ENCODE measurements at places on chromosomes 5 and 9. TPM values are rescaled to one million over a fixed set of nuclear protein-coding genes. Genes with fewer than 3 reads are reported as not detected.

CARD9 gene
- 1.4 TPM for total RNA-seq

FOXD4L6 gene
- not detected for total RNA-seq

MARCHF11 gene
- not detected for total RNA-seq

FBXL7 gene
- total RNA-seq = not detected

STC2 gene
- 4.1 TPM for total RNA-seq

STRBP gene
- 35.1 TPM for total RNA-seq

SPATA31D4 gene
- total RNA-seq = not detected

FGD3 gene
- total RNA-seq = 32.6 TPM

JMY gene
- total RNA-seq = 5.7 TPM

ACOT12 gene
- not detected for total RNA-seq

TBC1D9B gene
- total RNA-seq = 82.7 TPM

GM2A gene
- total RNA-seq = 8.1 TPM

GRCh38 chr5:93107141-93107540 lies 473.9 kb downstream of the NR2F1-AS1 start:
- no peak for DNase-seq

DNA sequence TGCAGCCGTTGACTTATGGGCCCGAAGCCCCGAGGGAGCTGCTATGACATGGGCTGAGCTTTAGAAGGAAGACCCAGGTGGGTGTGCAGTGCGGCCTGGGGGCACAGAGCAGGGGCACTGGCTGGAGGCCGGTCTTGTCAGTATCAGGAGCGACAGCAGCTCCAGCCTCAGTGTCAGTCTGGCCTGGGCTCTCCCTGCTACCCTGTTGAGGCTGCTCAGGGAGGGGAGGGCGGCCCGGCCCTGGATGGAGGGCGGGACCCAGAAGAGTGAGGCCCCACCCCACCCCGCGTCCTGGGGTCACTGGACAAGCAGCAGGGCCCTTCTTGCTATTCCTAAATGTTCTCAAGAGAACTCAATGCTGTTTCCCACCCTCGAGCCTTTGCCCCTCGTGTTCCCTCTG lies 18.0 kb downstream of the GFI1B start:
- no peak for DNase-seq

GRCh38 chr5:164332349-164333196 lies 827.2 kb downstream of the MAT2B start:
- DNase-seq = no peak

DNA sequence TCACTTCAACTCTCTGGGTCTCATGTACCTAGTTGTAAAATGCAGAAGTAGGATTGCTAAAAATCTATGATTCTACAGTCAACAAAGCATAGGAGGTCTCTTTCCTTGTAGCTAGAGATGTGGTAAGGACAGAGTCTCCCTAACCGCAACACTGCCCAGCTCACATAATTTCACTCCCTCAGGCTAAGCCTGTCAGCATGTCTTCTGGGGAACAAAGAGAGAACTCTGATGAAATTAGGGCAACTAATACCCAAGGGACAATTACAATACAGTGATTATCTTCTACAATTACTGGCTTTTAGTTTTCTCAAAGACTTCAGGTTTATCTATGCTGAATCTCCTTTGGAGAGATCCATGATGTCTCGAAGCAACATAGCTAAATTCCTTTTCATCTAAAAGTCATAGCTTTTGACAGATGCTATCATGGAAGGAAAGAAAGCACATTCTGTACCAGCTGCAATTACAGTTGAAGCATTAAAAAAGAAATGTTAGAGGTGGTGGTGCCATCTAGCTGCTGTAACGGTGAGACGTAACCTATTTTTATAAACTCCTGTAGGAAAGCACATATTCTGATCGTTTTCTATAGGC lies 141.1 kb upstream of the TARS1 start:
- DNase-seq = no peak

- DNase-seq = no peak
Measured at GRCh38 chr9:14043483-14043882, 270.5 kb downstream of the NFIB start.

DNA sequence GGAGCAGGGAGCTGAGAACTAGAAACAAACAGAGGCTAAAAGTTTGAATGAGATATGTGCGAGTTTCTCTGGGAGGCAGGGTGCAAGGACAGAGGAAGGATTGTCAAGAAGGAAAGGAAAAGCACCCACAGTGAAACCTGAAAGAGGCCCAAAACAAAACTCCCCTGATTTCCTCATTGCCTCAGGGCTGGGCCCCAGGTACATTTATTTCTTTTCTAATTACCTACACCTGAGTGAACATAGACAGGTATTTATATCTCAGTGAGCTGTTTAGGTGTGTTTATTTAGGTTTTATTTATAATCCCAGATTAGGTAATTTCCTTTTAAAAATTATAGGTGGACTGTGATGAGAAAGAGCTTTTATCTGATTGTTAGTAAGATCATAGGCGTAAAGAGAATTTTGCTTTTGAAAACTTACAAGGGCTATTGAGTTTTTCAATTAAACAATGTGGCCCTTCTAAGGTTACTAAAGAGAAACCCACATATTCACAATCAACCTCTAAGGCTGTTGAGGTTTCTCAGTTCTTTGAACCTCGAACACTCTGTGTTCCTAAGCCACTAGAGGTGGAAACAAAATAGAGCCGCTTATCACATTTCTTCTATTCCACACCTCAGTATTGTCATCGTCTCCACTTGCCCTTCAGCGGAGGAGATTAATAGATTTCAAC lies 344.8 kb downstream of the ZNF608 start:
- DNase-seq = no peak

DNA sequence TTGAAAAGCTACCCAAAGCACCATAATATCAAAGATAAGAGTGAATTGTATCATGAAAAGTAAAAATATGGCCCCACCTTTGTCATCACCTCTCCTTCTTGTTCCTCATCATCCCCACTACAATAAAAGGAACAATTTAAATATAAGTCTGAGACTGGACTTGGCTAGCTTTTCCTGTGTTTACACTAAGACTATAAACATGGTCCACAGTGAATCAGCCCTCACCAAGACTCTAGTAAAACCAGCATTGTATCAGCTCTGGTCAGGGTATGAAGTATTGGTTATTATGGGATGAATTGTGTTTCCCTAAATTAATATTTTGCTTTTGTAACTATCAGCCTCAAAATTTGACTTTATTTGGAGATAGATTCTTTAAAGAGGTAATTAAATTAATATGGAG lies 105.4 kb downstream of the SLC25A46 start:
- no peak for DNase-seq

- DNase-seq = no peak
Measured at GRCh38 chr9:136198605-136199083, 6.3 kb downstream of the LHX3 start.

- DNase-seq = no peak
Measured at GRCh38 chr9:89873801-89874200, 269.0 kb downstream of the GADD45G start.

- peak; percentile 33 for DNase-seq
Measured at GRCh38 chr9:133460405-133461175, 812 bp downstream of the CACFD1 start.

GRCh38 chr5:79774171-79774854 lies 84.7 kb downstream of the CMYA5 start:
- DNase-seq = no peak

- no peak for DNase-seq
Measured at GRCh38 chr5:50814556-50814955, 148.1 kb downstream of the PARP8 start.

GRCh38 chr5:172370648-172371545 lies 83.4 kb downstream of the SH3PXD2B start:
- DNase-seq = no peak

DNA sequence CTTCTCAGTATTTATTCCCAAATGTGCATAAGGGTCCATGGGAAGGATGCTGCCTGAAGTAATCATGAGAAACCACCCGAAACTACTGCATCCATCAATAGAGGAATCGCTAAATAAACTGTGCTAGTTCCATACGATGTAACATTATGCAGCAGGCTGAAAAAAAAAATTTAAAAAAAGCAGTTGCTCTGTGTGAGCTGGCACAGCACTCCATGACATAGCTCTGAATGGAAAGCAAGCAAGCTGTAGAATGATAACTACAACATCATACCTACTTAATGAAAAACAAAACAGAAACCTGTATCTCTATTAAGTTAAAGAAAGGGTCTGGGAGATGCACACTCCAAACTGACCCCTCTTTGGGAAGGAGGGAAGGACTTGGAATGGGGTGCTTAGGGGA lies 49.3 kb downstream of the SHB start:
- DNase-seq = no peak

DNA sequence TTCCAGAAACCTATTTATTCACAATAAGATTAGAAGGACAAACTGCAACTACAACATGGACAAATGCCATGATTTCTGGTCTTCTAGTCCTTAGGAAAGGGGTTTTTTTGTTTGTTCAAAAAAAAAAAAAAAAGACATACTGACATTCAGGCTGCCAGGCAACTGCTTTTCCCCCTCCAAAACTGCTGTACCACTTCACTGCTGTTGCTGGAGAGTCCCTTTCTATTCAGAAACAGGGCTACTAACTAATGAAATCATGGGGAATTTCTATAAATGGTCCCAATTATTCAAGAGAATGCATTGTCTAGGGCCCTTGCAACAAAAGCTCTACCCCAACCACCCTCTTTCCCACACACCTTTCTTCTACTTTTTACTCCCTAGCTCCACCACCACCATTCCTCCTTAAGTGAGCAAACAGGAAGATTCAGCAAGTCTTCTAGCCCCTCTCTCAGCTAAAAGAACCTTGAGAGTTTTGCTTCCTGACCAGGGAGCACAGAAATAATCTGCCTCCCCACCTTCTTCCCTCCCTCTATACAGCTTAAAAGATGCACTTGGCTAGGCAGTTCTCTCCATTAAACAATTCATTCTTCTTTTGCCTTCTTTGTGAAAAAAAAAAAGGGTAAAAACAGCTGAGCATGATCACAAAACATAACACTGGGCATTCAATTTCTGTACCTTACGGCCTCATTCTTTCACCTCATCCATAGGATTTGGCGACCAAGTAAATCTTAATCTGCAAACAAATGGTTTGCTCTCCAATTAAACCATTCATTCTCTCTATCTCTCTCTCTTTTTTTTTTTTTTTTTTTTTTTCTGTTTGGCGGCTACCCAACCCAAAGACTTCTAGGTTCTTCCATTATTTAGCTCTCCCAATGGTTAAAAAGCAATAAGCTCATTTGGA lies 13.8 kb downstream of the ZNF608 start:
- no peak for DNase-seq

GRCh38 chr5:14183187-14183939 lies 40.2 kb downstream of the TRIO start:
- no peak for DNase-seq

DNA sequence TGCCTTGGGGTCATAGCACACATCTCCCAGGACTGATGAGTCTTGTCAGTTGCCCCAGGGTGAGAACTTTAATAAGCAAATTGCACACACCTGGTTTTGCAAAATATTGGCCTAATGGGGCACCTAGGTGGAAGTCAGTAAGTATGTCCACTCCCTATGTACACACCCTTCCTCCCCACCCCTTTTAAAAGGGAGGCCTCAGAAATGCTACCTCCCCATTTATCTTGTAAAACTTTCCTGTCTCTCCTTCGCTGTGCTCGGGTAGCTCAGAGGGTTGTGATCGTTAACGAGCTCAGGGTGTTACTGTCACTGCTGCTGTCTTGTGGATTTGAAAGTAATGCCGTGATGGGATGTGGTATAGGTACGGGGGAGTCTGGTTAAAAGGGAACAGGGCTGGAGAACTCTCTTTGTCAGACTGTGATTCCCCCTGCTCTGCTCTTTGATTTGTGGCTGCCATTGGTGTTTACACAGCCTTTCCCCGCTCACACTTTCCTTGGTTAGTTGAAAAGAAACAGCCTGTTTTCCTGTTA lies 26.2 kb downstream of the ZNF462 start:
- no peak for DNase-seq

DNA sequence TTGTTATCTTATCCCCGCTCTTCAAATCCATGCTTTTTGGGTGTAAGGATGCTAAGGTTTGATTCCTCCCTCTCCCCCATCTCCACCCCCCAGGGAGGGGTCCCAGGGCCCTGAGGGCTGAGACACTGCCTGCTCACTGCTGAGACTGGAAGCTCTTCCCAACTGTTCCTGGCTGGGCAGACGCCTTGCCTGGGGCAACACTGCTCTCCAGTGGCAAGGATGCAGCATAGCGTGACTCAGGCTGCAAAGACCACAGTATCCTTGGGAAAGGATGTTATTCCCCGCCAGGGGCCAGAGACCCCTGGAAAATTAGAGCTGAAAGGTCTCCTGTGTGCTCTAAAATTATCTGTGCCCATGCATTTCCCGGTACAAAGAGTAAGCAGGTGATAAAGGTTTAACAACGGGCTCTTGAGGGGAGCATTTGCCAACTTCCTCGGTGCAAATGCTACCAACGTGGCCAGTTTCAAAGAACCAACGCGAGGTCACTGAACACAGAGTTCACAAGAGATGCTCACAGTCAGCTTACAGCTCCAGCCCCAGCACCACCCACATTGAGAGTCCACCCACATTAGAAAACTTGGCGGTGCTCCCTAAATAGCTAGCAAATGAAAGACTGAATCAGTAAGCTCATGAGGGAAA lies 271.9 kb downstream of the NSG2 start:
- DNase-seq = no peak

GRCh38 chr5:390623-391491 lies 52.1 kb upstream of the EXOC3 start:
- DNase-seq = no peak

DNA sequence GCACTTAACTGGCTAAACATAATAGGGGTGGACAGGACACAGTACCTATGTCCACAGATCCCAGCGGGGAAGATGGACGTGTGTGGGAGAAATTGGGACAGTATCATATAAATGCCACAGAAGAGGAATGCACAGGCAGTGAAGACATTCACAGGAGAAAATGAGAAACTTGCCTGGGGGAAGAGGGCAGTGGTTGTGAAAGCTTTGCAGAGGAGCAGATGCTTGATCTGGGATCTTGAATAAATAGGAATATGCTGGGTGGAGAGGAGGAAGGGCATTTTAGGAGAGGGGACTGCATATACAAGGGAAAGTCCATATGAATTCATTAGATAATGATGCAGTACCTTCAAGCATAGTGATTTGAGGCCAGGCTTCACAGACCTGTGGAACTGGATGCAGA lies 13.6 kb downstream of the TMEM268 start:
- no peak for DNase-seq

DNA sequence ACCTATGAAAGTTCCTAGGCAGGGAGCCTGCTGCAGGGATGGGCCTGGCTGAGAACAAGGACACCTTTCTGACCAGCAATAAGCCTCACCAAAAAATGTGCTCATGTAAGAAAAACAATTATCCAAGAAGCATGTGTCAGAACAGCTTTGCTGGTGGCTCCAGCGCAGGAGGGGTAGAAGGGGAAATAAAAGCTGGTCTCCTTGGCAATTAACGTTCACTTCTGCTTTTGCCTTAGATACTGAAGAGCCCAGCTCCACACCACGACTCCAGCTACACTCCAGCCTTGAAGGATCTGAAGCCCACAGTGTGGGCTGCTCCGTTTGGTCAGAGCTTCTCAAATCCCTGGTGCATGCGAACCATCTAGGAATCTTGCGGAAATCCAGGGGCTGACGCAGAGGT lies 107.6 kb upstream of the PHYKPL start:
- no peak for DNase-seq

- DNase-seq = no peak
Measured at GRCh38 chr9:72415163-72415562, 50.2 kb upstream of the ZFAND5 start.

GRCh38 chr9:77276799-77277198 lies 99.5 kb downstream of the VPS13A start:
- DNase-seq = no peak
